ENCODE measurements at places on chromosomes 12 and 14.

GRCh38 chr12:104750061-104750460, 208.0 kb downstream of the SLC41A2 start:
- no peak for DNase-seq

- no peak for DNase-seq
Measured at GRCh38 chr14:50497351-50497750, 35.0 kb downstream of the MAP4K5 start.

DNA sequence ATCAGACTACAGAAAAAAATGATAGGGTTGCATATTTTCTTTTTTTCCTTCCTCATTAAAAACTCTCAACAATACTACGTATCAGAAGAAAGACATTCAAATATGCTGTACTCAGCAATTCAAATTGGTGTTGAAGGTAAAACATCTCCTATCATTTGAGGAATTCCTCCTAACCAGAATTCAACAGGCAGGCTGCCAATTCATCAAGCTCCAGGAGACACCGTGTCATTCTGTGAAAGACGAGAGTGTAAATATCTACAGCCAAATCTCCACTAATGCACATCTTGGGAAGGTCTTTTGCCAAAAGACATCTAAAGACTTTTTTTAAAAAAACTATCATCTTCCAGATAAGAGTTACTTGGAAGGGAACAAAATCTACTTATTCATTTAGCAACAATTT, 26.6 kb downstream of the NT5DC3 start:
- no peak for DNase-seq

GRCh38 chr12:82660541-82661325, 26.0 kb upstream of the TMTC2 start:
- no peak for DNase-seq
